ENCODE measurements at places on chromosomes 6 and 20.

- no peak for DNase-seq
Measured at GRCh38 chr6:168133168-168133561, 54.2 kb upstream of the FRMD1 start.

DNA sequence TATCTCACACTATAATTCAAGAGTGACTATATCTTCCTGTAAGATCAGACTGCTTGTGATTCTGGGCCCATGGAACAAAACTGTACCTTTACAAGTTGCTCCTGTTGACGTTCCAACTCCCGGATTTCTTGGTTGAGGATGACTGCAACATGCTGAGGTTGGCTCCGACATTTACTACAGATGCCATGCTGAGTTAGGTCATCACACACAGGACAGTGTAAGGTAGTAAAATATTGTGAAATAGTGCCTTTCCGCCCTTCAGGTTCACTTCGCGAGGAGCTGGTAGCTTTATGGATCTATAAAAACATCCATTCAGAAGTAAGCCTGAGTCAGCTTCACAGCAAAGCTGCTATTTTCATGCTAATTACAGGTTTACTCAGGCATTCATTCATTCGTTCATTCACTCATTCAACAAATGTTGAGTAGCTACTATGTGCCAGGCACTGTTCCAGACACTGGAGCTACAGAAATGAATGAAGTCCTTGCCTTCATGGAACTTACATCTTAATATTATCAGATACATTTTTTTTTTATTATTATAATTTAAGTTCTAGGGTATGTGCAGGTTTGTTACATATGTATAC lies 175.7 kb downstream of the REV3L start:
- no peak for DNase-seq

DNA sequence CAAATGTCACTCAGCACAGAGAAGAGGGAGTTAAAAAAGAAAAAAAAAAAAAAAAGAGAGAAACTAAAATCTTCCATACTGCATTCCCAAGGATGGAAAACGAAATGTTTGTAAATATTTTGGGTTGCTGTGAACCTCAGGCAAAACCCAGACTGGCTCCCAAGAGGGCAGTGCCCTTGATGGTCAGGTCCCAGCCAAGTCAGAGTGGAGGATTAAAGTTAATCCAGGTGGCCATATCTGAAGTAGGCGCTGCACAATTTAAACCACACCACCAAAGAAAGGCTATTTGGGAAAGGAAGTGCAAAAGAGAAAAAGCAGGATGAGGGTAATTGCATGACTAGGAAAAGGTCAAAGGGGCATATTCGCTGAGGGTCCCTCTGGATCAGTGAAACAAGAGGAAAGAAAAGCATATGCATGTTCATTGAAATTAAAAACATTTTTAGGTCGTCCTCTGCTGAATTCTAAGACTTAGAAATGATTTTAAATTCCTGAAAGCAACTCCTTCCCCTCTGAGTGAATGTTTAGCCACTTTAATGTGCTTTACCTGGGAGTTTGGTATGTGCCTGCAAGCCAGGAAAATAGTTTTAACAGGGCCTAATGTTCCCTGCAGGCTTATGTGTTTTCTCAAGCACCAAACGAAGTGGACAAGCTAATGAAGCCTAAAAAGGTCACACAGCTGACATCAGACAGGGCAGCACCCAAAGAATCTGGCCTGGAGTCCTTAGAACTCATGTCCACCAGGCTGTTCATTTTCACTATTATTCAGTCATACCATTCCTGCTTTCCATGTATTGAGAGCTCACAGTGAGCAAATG lies 159.1 kb downstream of the HACE1 start:
- DNase-seq: no peak

DNA sequence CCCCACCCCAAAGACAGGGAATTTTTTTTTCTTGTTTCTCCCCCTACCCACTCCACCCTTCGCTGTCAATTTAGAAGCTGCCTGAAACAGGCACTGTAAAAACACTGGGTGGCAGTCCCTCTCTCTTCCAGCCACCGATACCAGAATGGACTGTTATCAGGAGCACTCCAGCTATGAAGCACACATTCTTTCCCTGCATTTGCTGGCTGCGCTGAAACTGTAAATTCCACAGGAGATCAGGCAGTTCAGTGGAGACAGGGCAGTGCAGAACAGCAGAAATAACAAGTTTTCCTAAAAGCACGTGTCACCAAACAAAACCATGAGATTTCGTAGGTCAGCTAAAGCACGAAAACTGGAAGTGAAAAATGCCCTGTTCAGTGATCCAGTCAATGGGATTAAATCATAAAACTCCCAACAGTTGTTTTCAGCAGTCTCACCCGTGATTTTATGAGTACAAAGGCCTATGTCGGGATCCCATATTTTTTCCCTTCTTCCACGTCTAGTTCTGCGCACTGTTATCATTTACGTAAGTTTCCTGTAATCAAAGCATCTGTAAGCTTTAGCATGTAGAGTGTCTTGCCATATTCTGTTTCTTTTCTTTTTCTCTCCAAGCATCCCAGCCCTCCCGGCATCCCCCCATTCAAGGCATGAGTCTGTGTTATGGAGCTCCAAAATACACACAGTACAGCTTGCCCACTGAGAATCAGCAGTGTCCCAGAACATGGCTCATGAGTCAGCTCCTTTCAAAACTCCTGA lies 359.9 kb upstream of the EPHA7 start:
- no peak for DNase-seq

GRCh38 chr6:117397536-117398227 lies 28.1 kb downstream of the ROS1 start:
- DNase-seq: no peak

DNA sequence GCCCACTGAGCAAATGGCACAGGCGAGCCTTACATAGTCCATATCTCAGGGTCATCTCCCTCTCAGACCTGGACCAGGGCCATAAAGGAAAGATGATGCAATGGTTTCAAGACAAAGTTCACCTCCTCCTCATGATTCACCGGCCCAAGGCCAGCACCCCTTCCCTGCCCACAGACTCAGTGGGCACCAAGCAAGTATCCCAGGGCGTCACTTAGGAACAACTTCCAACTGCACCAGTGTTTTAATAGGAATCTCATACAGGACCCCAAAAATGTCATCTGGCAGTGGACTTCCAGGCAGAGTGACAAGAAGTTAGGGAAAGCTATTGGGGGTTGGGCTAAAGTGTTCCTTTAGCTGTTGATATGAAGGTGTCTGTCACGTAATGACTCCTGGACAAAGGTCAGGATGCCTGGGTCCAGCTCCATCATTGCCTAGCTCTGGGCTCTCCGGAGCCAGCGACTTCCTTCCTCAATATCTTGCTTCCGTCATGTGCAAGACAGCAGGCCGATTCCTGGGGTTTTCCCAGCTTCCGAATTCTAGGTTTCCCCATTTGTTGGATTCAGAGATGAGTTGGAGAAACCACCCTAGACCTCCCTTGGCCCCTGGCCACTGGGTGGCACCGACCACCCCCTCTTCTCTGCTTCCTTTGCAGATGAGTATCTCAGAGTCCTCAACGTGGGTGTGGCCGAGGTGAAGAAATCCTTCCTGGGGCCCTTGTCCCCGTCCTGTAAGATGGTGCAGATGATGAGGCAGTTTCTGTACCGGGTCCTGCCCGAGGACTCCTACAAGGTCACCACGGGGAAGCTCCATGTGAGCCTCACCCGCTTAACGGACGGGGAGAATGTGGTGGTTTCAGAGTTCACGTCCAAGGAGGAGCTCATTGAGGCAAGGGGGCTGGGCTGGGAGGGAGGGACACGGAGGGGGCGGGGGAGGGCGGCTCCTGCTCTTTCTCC lies 21.1 kb downstream of the PNPLA1 start:
- DNase-seq: peak; percentile 4

DNA sequence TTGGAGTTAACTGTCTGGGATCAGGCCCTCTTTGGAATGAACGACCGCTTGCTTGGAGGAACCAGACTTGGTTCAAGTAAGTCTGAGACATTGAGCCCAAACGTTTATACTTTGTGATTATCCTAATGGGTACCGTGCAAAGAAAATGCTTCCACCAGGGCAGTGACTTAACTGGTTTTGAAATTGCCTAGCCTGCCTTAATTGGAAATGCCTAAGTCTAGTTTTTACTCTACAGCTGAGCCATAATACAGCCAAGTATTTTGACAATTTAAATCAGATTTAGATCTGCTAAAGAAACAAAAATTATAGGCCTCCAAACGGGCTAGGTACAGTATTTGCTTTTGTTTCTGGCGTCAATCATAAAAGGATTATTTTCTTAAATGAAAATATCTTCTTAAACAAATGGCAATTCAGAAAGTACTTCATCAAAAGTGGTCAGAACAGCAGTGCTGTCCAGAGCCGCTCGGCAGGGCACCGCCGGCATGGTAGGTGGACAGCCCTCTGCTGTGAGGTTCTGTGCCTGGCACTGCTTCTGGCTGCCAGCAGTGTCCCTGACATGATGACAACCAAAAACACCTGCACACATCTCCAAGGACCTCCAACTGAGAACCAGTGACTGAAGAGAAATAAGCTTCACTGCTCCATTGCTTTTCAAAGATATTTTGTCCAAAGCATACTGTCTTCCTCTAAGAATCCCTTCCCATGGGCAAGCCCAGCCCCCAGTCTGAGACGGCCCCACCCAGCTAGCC lies 55.6 kb downstream of the EZR start:
- no peak for DNase-seq

- no peak for DNase-seq
Measured at GRCh38 chr6:98566126-98566525, 268.2 kb upstream of the POU3F2 start.

DNA sequence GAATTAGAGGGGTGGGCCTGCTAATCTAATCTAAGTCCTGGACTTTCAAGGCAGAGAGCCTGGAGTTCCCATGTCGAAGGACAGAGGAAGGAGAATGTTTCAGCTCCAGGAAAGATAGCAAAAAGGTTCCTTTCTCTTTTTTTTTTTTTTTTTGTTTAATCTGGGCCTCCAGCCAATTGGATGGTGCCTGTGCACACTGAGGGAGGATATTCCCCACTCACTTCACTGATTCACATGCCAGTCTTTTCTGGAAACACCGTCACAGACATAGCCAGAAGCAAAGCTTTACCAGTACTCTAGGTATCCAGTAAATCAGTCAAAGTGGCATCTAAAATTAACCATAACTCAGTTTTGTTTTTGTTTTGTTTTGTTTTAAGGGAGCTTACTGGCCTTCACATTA lies 721.1 kb downstream of the TENT5A start:
- no peak for DNase-seq

DNA sequence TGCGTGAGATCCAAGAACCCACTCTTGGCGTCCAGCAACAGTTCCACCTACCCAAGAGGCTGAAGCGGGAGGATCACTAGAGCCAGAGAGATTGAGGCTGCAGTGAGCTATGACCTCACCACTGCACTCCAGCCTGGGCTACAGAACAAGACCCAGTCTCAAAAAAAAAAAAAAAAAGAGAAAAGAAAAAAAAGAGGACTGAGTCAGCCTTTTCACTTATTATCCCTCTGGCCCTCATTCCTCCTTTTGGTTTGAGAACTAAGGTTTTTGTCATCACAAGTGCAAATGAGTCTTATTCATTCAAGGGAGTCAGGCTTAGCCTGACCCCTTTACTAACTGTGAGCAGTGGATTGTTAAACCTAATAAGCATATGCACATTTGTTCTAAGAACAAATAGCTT lies 37.9 kb upstream of the JARID2 start:
- DNase-seq: no peak

- no peak for DNase-seq
Measured at GRCh38 chr6:6788394-6789032, 200.0 kb downstream of the LY86 start.

DNA sequence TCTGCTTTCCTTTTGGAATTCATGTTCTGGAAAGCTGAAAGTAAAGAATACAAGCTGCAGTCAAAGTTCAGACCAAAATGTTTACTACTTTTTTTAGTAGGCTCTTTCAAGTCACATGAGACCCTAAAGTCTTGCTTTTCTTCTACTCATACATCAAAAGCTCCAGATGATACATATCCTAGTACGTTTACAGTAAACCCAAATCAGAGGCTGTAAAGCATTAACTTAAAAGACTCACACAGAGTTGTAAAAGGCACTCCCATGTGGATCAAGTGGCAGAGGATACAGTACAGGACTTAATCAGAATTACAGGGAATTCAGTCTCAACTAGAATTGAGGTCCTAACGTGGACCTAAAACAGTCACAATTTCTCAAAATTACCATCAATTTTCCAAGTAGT lies 40.7 kb downstream of the STK38 start:
- DNase-seq: no peak

GRCh38 chr6:169829786-169830185 lies 78.4 kb downstream of the ERMARD start:
- no peak for DNase-seq

DNA sequence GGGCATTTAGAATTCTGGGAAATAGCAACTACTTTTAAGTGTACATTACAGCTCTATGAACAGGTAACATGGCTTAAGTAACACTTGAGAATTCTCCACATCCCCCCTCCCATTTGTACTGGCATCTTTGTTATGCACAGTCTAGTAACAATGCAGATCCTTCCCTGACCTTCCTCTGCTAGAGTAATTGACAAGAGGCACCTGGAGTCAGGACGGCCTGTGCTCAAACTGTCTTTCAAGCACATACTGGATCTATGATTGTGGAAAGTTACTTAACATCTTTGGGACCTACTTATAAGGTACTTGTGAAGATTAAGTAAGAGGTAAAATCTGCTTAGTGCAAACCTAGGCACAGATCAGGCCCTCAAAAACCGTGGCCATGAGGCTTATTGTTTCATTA lies 21.9 kb upstream of the GSTA3 start:
- no peak for DNase-seq

GRCh38 chr6:32492351-32492750 lies 37.7 kb downstream of the HLA-DRB5 start:
- no peak for DNase-seq

All from T-cell (primary cell).